Osteoblast (primary cell): ENCODE measurements at places on chromosomes 1 and 21. TPM values are rescaled to one million over a fixed set of nuclear protein-coding genes. Genes with fewer than 3 reads are reported as not detected.
A peak's percentile ranks its signal among the peaks of the same experiment; 100 is the strongest.

GRCh38 chr1:241810769-241811405, 37.1 kb upstream of the EXO1 start:
- DNase-seq, result no peak

- DNase-seq, result no peak
Observed at GRCh38 chr1:182113879-182114626, 52.5 kb upstream of the ZNF648 start.

DNA sequence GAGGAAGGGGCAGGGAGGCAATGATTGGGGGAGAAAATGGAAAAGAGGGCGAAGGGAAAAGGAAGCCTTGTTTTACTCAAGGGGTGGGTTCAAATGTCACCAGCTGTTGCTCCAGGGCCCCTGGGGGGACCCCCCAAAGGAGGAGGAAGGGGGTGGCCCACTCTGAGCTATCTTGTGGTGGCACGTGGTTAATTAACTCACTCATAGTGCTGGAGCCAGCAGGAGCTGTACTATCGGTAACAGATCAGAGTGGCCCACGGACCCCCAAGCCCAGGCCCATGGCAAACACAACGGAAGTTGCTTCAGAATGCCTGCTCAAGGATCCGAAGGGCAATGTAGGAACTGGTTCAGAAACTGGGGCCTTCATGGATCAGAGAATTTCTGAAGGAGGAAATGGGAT, 7.2 kb downstream of the TFF2 start:
- no peak for DNase-seq

DNA sequence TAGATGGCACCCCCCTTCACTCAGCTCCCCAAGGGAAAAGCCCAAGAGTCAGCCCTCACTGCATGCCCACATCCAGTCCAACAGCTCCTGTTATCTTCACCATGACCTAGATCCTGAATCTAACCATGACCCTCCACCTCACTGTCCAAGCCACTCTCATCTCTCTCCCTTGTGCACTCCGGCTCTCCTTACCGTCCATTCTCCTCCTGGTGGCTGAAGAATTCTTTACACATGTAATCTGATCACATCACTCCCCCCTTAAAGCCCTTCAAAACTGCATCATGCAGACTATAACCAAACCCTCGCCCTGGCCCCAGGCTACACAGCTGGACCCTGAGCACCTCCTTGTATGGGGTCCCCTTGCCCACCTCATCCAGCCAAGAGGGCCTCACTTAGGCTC, 14.0 kb upstream of the PAQR7 start:
- DNase-seq, result peak; percentile 64

DNA sequence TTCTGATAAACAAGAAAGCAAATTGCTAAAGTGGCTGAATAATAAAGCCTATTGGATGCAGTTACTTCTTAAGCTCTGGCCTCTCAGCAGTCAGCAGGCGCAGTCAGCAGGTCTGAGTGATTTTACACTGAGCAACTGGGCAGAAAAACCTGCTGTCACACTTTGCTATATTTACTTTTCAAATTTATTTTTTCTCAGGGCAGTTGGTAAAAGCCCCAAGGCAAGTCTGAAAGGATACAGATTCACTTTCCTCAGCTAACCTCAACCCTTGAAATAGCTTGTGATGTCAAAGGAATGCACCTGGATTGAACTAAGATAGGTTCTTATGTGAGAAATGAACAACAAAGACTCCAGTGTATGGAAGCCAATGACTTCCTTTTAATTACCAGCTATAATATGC, 34.0 kb downstream of the ATP5PF start:
- no peak for DNase-seq

The UMODL1 gene
- under 0.01 TPM in 1 of 2 replicates, not detected in the other for total RNA-seq
